ENCODE measurements at places on chromosomes 3 and 15. TPM values are rescaled to one million over a fixed set of nuclear protein-coding genes. Genes with fewer than 3 reads are reported as not detected.

HYAL1 gene
- 9.0 TPM for total RNA-seq

VEPH1 gene
- not detected for total RNA-seq

SMCO1 gene
- not detected for total RNA-seq

SEMA3G gene
- 39.2 TPM for total RNA-seq

- no peak for DNase-seq
Observed at GRCh38 chr3:71509066-71509465, 74.5 kb downstream of the FOXP1 start.

- DNase-seq, result peak; percentile 82
Observed at GRCh38 chr15:31489281-31489680, 162.6 kb downstream of the KLF13 start.

GRCh38 chr3:66427951-66428474 is 72.8 kb downstream of the LRIG1 start:
- no peak for DNase-seq
